Ascending aorta (tissue), 2 donors: ENCODE measurements at places on chromosomes 4 and X. TPM values are rescaled to one million over a fixed set of nuclear protein-coding genes. Genes with fewer than 3 reads are reported as not detected.
A peak's percentile ranks its signal among the peaks of the same experiment; 100 is the strongest.

DNA sequence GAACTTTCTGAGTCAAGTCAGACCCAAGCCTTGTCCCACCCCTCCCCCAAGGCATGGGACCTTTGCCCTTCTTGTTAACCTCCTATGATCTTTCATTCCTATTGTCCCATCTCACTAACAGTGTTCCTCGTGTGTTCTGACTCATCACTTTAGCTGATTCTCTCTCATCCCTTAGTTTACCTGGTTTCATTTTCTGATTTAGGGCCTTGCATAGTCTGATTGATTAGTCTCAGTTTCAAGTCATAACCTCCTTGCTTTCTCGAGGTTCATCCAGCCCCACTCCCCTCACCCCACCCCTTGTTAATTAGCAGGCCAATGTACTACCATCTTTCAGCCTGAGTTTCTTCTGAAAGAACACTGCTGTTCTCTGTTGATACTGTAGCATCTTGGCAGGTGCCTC is 517.4 kb downstream of the RPA4 start:
- H3K27ac ChIP-seq: no peak overlapping the region
- no peaks in the 10 kb centered on the region for H3K27me3 ChIP-seq
- DNase-seq: no peak
- no peaks in the 10 kb centered on the region for H3K36me3 ChIP-seq
- no peak overlapping the region for H3K4me3 ChIP-seq

- no peak overlapping the region for H3K27ac ChIP-seq
- DNase-seq: no peak
- H3K27me3 ChIP-seq: no peaks in the 10 kb centered on the region
- H3K36me3 ChIP-seq: no peaks in the 10 kb centered on the region
- H3K4me3 ChIP-seq: no peak overlapping the region
Measured at GRCh38 chr4:86048426-86048825, 311.4 kb downstream of the MAPK10 start.

DNA sequence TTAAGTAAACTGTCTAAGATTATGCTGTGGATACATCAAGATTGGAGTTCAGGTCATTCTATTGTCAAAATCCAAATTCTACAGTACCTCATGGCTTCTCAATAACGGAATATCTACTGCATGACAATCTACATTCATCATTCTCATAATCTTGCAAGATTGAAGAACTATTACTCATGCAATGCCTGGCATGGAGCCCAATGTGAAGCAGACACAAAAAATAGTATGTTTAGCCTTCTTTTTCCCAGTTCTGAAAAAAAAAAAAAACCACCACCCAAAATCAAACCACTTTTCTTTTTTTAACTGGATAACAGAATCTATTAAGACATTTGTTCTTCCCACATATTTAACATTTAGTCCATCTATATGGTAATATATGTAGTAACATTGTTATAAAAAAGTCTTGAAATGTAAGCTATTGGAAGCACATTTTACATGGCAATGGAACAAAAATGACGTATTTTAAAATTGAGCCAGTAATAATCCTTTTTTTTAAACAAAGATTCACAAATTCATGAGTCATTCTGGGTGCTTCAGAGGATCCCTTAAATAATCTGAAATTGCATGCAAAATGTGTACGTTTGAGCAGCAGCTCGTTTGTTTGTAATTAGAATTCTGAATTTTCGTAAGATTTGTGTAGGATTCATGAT is 232.2 kb upstream of the FMR1 start:
- no peak for DNase-seq
- H3K36me3 ChIP-seq: no peaks in the 10 kb centered on the region
- no peaks in the 10 kb centered on the region for H3K27me3 ChIP-seq
- no peak overlapping the region for H3K4me3 ChIP-seq

GRCh38 chr4:8276358-8277240 is 7.0 kb downstream of the HTRA3 start:
- no peaks in the 10 kb centered on the region for H3K36me3 ChIP-seq
- H3K4me1 ChIP-seq: peaks cover 19% of the 10 kb centered on the region
- peak; percentile 76 for DNase-seq

- no peak overlapping the region for H3K4me3 ChIP-seq
- no peaks in the 10 kb centered on the region for H3K27me3 ChIP-seq
- no peaks in the 10 kb centered on the region for H3K4me1 ChIP-seq
- no peak overlapping the region for H3K27ac ChIP-seq
- H3K36me3 ChIP-seq: no peaks in the 10 kb centered on the region
Measured at GRCh38 chr4:8819473-8820177, 52.0 kb downstream of the HMX1 start.

DNA sequence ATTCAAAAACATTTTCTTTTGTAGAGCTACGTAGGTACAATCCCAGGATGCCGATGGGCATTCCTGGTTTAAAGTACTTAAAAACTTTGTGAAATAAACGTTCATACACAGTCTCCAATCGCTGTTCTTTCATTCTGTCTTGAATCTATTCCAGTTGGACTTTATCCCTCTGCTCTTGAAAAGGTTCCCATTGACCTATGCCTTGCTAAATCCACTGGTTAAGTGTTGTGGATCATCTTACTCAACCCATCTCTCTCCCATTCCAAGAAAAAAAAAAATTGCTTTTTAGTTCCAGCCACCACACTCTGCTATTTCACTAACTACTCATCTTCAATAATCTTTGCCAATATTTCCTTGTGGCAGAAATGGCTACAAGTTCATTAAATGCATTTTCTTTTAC is 542.3 kb upstream of the GRIA3 start:
- no peaks in the 10 kb centered on the region for H3K27me3 ChIP-seq
- no peaks in the 10 kb centered on the region for H3K4me1 ChIP-seq
- H3K27ac ChIP-seq: no peak overlapping the region
- H3K36me3 ChIP-seq: no peaks in the 10 kb centered on the region
- no peak overlapping the region for H3K4me3 ChIP-seq

GRCh38 chr4:62953752-62954151 is 1455.5 kb downstream of the TECRL start:
- H3K4me3 ChIP-seq: no peak overlapping the region
- DNase-seq: no peak
- H3K36me3 ChIP-seq: no peaks in the 10 kb centered on the region
- H3K4me1 ChIP-seq: no peaks in the 10 kb centered on the region
- no peaks in the 10 kb centered on the region for H3K27me3 ChIP-seq
- H3K27ac ChIP-seq: no peak overlapping the region

DNA sequence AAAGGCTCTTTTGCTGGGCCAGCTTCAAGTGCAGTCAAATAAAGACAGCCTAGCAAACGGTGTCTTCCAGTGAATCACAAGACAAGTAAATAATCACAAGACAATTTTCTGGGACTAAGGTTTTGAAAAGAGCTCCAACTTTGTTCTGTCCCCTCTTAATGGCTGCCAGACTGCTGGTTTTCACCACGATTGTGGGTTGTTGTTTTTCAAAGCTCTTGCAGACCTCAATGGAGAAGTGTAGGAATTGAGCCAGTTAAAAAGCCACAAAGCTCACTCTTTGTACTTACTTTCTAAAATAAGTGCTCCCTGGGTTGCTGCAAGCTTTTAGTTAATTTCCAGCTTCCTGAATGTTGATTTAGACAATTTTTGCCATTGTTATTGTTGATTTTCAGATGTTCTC is 405.8 kb upstream of the HTR2C start:
- no peak overlapping the region for H3K4me3 ChIP-seq
- no peaks in the 10 kb centered on the region for H3K4me1 ChIP-seq
- DNase-seq: no peak
- no peak overlapping the region for H3K27ac ChIP-seq

- DNase-seq: no peak
- no peaks in the 10 kb centered on the region for H3K36me3 ChIP-seq
- H3K27me3 ChIP-seq: no peaks in the 10 kb centered on the region
- no peak overlapping the region for H3K27ac ChIP-seq
- H3K4me1 ChIP-seq: no peaks in the 10 kb centered on the region
Measured at GRCh38 chrX:119636419-119636818, 30.2 kb upstream of the NKRF start.

GRCh38 chr4:123120473-123120872 is 198.1 kb upstream of the NUDT6 start:
- H3K4me1 ChIP-seq: no peaks in the 10 kb centered on the region
- no peak overlapping the region for H3K4me3 ChIP-seq
- H3K27ac ChIP-seq: no peak overlapping the region
- H3K27me3 ChIP-seq: no peaks in the 10 kb centered on the region
- no peaks in the 10 kb centered on the region for H3K36me3 ChIP-seq

- no peaks in the 10 kb centered on the region for H3K27me3 ChIP-seq
- no peak for DNase-seq
- no peaks in the 10 kb centered on the region for H3K36me3 ChIP-seq
- H3K27ac ChIP-seq: no peak overlapping the region
- H3K4me3 ChIP-seq: no peak overlapping the region
- H3K4me1 ChIP-seq: no peaks in the 10 kb centered on the region
Measured at GRCh38 chr4:121728066-121728465, 31.3 kb upstream of the ANXA5 start.

GRCh38 chr4:26255989-26256388 is 64.8 kb upstream of the RBPJ start:
- no peak overlapping the region for H3K27ac ChIP-seq
- no peaks in the 10 kb centered on the region for H3K27me3 ChIP-seq
- no peak for DNase-seq
- no peaks in the 10 kb centered on the region for H3K36me3 ChIP-seq
- H3K4me1 ChIP-seq: no peaks in the 10 kb centered on the region

DNA sequence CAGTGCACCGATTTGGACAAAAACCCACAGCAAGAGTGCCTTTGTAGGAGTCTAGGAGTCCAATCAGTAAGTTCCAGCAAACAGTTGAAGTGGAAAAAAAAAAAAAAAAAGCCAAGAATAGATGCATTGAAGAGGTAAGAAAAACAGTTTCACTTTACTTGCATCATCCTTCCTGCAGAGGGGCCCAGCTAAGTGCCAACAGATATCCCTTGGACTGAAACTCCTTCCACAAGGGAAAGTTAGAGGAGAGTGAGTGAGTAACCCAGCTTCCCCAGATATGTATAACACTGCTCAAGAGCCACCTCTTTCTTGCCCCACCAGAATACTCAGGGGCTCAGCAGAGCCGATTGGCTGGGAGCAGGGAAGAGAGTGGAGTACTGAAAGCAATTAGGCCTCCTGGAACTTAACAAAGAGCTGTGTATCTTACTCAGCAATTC is 617.7 kb upstream of the SMIM31 start:
- no peak overlapping the region for H3K27ac ChIP-seq
- no peak for DNase-seq
- H3K27me3 ChIP-seq: no peaks in the 10 kb centered on the region
- H3K36me3 ChIP-seq: no peaks in the 10 kb centered on the region
- H3K4me3 ChIP-seq: no peak overlapping the region

- H3K27ac ChIP-seq: no peak overlapping the region
- no peaks in the 10 kb centered on the region for H3K27me3 ChIP-seq
- H3K36me3 ChIP-seq: no peaks in the 10 kb centered on the region
- DNase-seq: no peak
- H3K4me3 ChIP-seq: no peak overlapping the region
Measured at GRCh38 chr4:101701551-101701950, 89.0 kb upstream of the BANK1 start.

DNA sequence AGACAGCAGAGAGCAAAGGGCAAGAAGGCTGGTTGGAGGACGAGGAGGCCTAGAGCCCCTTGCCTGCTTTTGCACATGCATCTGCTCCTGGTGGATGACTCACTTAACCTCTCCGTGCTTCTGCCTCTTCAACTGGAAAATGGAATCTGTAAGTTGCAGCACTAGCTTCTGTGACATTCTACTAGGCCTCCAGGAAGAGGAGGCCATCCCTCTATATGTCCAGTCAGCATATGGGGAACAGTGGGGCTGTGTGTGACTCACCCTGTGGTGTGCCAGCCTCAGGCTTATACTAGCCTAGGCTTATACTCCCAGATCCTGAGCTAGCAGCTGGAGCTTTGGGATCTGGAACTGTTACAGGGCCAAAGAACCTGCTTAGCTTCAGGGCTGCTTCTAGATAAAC is 36.0 kb downstream of the RTL9 start:
- DNase-seq: no peak
- no peaks in the 10 kb centered on the region for H3K36me3 ChIP-seq
- H3K4me3 ChIP-seq: no peak overlapping the region
- no peak overlapping the region for H3K27ac ChIP-seq
- H3K27me3 ChIP-seq: no peaks in the 10 kb centered on the region

GRCh38 chr4:94911106-94911505 is 153.4 kb downstream of the BMPR1B start:
- no peak overlapping the region for H3K27ac ChIP-seq
- DNase-seq: no peak
- no peak overlapping the region for H3K4me3 ChIP-seq
- H3K4me1 ChIP-seq: no peaks in the 10 kb centered on the region
- H3K27me3 ChIP-seq: no peaks in the 10 kb centered on the region

DNA sequence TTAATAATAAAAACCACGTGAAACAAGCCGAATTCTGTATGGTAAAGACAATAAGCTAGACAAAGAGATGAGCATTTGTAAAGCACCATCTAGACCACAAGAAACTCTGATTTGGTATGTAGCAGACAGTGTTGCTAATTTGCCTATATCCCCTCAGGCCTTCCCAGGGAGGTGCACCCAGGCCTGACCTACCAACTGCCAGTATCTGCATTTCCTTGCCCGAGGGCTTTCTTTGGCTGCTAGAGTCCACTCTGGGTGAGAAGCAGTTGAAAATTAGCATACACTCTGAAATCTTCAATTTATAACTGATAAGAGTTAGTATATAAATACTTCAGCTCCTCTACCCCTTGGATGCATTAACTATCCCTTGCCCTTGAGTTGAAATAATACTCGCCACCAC is 37.4 kb upstream of the IL1RAPL1 start:
- no peak overlapping the region for H3K4me3 ChIP-seq
- no peaks in the 10 kb centered on the region for H3K27me3 ChIP-seq
- no peaks in the 10 kb centered on the region for H3K4me1 ChIP-seq
- no peak for DNase-seq

- no peak overlapping the region for H3K4me3 ChIP-seq
- H3K36me3 ChIP-seq: no peaks in the 10 kb centered on the region
- H3K27ac ChIP-seq: no peak overlapping the region
- H3K27me3 ChIP-seq: no peaks in the 10 kb centered on the region
- peaks cover 11% of the 10 kb centered on the region for H3K4me1 ChIP-seq
- no peak for DNase-seq
Measured at GRCh38 chr4:6946497-6946896, 36.9 kb downstream of the TBC1D14 start.

- H3K36me3 ChIP-seq: no peaks in the 10 kb centered on the region
- H3K27me3 ChIP-seq: no peaks in the 10 kb centered on the region
- no peak for DNase-seq
Measured at GRCh38 chr4:45865781-45866180, 258.1 kb downstream of the GABRG1 start.

Gene ADH1A
- not detected for total RNA-seq

Gene CPE
- total RNA-seq: 199 TPM

Gene ANOS1
- total RNA-seq: 1.7 TPM

Gene AP1S2
- 99.3 TPM for total RNA-seq

Gene RS1
- not detected for total RNA-seq

Gene PDLIM3
- 445 TPM for total RNA-seq

Gene HTN3
- total RNA-seq: not detected

Gene SSX3
- not detected for total RNA-seq

Gene JAKMIP1
- total RNA-seq: not detected

Gene REPS2
- total RNA-seq: 4.7 TPM

Gene ABLIM2
- total RNA-seq: 30.8 TPM

Gene RAB41
- total RNA-seq: not detected
